ENCODE measurements at places on chromosomes 7 and 10.

DNA sequence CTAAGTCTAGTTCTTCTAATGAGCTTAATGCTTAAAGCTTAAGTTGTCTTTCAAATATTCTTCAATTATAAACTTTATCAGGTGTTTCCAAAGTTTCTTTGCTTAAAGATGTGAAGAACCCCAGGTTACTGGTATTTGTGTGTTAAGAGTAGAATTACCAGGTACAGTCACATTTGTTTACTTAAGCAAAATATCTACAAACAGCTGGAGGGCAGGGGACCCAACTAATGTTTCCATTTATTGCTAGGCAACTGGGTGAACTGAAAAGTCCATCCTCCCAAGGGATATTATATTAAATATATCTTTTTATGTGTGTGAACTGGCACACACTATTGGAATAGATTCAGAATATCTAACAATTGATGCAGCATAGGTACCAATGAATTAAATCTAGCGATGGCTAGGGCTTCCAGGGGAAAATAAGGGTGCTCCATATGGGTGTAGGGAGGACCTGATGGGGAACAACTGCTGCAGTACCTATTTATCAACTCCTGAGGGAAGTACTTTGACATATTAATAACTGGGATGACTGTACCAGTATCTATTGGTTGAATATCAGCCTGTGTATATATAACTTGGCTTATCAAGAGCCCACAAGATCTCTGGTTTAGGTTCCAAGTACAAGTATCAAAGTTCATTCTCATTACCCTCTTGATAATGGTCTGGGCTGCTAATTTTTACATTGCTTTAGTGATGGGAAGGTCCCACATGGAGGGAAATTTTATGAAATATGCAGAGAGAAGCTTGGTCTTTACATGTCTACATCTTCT is 10.3 kb upstream of the AGR3 start:
- DNase-seq, result no peak

DNA sequence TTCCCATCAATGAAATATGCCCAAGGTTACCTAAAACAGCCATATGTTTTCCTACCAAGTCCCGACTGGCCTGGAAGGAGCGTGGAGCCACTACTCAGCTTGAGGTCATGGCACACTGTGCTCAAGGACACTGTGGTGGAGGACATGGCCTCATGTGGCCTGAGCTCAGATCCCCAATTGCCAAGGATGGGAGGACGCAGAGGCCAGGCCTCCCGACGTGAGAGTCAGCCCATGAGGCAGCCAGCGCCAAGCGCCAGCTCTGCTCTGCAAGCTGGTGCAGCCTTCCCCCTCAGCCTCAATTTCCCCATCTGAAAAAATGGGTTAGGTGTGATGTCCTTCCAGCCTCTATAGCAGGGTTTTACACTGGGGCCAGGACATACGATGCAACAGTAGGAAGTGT is 302.6 kb downstream of the CALN1 start:
- no peak for DNase-seq

- DNase-seq, result no peak
Observed at GRCh38 chr10:132076578-132077081, 10.9 kb downstream of the JAKMIP3 start.

- peak; percentile 96 for DNase-seq
Observed at GRCh38 chr7:23470330-23471105, at the start of gene IGF2BP3. Gene IGF2BP3 (minus strand): TSS chr7:23470491. CDS start chr7:23470110, 381 bp downstream.

- peak; percentile 46 for DNase-seq
Observed at GRCh38 chr10:102246261-102246660, 929 bp downstream of the GBF1 start.

DNA sequence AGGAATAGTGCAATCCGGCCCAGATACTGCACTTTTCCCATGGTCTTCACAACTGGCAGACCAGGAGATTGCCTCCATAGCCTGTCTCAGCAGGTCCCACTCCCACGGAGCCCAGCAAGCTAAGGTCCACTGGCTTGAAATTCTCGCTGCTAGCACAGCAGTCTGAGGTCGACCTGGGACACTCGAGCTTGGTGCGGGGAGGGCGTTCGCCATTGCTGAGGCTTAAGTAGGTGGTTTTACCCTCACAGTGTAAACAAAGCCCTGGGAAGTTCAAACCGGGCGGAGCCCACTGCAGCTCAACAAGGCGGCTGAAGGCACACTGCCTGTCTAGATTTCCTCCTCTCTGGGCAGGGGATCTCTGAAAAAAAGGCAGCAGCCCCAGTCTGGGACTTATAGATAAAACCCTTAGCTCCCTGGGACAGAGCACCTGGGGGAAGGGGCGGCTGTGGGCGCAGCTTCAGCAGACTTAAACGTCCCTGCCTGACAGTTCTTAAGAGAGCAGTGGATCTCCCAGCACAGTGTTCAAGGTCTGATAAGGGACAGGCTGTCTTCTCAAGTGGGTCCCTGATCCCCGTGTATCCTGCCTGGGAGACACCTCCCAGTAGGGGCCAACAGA is 293.5 kb upstream of the GALNT17 start:
- no peak for DNase-seq

GRCh38 chr7:158784270-158784669 is 45.0 kb downstream of the ESYT2 start:
- DNase-seq, result no peak

Data from astrocyte of the hippocampus (primary cell).